ENCODE measurements at places on chromosomes 5 and 9.

DNA sequence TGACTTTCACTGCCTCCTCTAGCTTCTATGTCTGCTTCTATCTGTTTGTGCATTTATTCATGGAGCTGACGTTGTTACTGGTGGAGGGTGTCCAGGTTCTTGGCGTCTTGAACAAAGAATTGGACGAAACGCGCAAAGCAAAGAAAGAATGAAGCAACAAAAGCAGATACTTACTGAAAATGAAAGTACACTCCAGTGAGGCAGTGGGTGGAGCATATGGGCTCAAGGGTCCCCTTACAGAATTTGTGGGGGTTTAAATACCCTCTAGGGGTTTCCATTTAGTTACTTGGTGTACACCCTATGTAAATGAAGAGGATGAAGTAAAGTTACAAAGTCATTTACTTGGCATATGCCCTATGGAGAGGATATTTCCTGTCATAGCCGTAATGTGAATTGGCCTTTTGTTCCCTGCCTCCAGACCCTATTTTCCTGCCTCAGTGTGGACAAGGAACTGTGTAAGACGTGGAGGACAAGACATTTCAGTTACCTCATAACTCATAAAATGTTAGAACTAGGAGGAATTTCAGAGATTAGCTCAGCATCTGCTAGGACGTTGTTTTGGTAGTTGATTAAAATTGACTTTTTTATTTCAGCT is 3.1 kb downstream of the POLR3G start:
- no peak for DNase-seq

DNA sequence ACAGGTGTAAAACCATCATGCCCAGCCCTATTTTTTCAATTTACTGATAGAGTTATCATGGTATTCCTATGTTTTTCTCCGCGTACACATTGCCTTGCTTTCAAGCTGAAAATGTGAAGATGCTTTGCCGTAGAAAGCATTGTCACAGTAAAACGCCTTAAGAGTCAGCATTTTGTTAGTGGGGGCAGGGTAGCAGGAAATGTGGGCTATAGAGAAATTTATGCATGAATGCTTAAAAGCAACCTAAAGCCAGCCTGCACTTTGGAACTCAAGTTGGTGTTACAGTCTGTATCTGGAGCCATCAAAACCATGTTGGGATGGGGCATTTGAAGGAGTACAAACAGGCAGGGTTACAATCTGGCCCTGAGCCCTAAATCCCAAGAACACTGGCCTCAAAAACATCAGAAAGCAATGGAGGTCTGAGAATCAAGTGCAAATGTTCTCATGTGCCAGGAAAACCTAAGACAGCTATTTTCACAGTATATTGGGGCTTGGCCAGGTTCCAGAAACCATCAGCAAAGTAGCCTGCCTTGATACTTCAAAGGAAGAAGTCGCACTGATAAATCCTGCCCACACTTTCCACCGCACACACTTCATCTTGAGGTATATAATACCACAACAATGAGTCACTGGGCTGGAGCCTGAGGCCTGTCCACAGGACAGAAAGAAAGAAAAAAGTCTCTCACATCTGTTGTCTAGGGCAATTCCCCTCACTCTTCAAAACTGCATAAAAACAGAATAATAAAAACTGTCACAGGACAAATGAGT is 313.8 kb downstream of the ENC1 start:
- peak; percentile 43 for DNase-seq

GRCh38 chr5:167999182-167999581 is 292.3 kb upstream of the WWC1 start:
- no peak for DNase-seq

DNA sequence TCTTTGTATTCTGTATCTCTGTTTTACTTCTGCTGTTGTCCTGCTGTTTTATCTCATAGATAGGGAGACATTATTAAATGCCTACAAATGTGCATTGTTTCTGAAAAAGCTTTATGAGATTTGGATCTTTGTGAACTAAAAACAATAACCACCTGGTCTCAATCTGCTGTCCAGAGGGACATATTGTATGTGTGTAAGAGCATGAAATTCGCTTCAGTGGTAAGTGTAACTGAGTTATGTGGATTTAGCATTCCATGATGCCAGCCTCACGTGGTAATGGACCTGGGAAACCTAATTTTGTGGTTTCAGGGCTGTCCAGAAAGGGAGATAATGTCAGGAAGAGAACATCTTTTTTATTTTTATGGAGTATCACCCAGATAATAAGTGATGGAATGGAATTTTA is 119.3 kb downstream of the GDNF start:
- DNase-seq = no peak

DNA sequence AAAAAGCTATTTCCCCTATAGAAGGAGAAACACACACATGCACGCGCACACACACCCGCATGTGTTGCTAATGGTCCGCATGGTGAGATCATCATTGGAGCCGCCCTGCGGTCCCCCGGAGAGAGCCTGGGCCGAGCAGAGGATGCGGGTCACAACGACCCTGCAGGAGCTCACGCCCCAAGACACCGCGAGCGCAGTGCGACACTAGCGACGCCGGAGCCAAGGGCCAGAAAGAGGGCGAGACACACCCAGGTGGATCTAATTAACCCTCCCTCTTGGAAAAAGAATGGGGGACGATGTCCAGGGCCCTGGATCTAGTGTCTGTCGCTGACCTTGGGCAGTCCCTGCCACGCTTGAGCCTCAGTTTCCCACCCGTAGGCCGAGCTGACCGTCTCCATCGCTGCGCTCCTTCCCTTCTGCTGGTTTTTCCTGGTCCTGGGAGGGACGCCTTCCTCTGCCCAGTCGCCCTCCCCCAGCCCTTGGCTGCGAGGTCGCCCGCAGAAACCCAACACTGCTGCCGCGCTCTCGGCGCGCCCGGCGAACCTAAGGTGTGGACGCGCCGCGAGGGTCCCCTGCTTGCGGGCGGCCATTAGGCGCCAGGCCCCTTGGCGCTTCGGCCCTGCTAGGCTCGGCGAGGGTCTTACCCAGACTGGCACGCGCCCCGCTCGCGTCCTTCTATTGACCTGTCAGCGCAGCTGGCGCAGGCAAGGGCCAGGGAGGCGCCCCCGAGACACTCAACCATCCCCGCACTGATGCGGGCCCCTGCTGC is 47.5 kb upstream of the RNF20 start:
- no peak for DNase-seq

DNA sequence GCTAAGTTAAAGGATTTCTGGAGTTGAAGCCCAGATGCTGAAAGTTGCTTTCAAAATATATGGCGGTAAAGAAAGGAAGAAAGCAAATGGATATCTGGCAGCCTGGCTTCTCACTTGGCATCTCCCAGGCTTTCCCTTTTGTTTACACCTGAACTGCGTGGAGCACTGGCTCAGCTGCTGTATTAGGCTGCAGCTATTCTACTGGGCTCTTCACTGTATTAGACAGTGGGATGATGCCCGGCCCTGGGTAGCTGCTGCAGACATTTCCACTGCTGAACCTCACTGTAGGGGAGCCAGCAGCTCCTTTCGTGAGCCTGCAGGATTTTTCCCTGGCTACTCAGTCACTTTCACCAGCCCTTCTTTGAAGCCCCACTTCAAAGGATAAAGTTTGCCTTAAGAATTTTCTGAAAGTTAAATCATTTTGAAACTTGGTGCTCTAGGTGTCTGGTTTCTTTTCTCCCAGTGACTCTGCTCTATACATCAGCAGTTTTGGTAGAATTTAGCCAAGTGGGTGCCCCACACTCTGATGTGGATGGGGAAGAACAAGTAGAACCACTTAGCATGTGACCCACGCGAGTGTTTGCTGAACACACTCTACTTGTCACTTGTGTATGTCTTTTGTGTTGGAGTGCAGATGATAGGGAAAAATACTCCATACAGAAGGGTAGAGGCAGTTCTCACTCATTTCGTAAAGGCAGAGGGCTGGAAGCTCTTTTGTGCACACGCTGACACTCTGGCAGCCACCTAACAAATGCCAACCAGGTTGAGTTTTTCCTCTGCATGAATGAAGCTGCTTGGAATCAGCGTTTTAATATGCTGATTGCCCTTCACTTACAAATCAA is 49.9 kb downstream of the C9orf152 start:
- DNase-seq = no peak

GRCh38 chr9:113151696-113152630 is 1.2 kb downstream of the SLC31A2 start:
- DNase-seq = no peak

DNA sequence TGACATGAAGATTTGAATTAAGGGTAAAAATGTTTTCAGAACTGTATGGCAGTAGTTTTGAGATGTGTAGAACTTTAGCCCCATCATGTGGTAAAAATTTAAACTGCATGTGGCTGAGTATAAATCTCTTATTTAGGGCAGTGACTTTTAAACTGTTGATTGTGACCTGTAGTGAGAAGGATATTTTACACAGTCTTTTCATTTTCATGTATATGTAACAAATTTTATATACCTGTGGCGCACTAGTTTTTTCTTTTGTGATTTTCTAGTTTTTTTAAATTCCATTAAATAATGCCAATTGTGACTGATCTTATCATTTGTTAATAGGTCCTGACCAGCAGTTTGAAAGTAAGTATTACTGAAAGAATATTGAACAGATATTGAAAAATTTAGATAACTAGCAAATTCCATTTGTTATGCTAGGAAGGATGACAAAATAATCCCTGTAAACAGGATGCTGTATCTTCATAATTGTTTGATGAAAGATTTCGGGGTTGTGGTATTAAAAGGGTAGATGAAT is 47.2 kb downstream of the GPBP1 start:
- peak; percentile 53 for DNase-seq

DNA sequence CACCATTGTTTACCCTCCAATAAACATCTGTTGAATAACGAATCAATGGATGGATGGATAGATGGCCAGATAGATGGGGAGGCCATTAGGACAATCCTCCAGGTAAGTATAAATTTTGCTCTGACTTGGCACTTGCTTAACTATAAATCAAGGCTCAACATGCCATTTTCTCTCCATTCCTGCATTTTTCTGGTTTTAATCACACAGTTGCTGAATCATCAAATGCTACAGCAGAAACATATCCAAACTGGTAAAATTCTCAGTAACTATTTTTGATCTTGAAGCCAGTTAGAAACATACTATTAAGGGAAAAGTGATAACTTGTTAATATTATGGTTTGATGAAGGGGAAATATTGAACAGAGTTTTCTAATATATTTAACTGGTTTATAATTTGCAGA is 71.5 kb upstream of the MTAP start:
- DNase-seq = no peak

- DNase-seq = no peak
These were observed 91.5 kb downstream of the MAMDC2 start for GRCh38 chr9:70135176-70135575.

DNA sequence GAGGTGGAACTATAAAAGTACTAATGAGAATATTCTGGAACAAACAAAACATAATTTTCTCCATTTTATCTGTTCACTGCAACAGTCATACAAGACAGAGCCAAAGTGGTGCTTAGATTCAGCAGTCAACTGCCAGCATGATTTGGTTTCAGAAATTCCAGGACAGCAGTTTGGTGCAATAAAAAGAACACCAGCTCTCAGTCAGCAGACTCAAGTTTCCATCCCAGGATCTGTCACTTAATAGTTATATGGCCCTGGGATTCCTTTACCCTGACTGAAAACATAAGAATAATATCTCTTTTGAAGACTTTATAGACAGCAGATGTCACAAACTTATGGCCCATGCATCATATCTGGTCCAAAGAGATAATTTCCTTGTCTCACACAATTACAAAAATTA is 92.8 kb upstream of the RASEF start:
- DNase-seq = no peak

GRCh38 chr5:148492351-148492750 is 108.6 kb downstream of the FBXO38 start:
- no peak for DNase-seq

DNA sequence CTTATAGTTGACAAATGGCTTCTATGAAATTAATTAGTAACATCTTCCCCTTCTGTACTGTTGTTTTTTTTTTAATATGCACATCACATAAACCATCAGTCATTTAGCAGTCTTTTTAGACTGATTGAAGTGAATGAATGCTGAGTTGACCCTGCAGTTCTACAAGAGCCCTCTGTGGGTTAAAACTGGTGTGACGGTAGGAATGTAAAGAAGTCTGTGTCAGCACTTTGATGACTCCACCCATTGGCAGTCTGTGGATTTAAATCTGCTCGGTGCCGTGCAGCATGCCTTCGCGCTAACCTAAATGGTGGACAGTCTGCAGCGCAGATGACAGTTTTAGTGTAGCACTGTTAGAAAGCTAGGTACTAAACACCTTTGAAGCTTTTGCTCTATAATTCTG is 3.1 kb downstream of the GTF3C4 start:
- DNase-seq = no peak

- no peak for DNase-seq
These were observed 146.4 kb downstream of the GADD45G start for GRCh38 chr9:89751079-89751825.

GRCh38 chr5:137389042-137389441 is 110.1 kb downstream of the SPOCK1 start:
- no peak for DNase-seq

- no peak for DNase-seq
These were observed 25.9 kb upstream of the MSANTD3 start for GRCh38 chr9:100401042-100401441.

DNA sequence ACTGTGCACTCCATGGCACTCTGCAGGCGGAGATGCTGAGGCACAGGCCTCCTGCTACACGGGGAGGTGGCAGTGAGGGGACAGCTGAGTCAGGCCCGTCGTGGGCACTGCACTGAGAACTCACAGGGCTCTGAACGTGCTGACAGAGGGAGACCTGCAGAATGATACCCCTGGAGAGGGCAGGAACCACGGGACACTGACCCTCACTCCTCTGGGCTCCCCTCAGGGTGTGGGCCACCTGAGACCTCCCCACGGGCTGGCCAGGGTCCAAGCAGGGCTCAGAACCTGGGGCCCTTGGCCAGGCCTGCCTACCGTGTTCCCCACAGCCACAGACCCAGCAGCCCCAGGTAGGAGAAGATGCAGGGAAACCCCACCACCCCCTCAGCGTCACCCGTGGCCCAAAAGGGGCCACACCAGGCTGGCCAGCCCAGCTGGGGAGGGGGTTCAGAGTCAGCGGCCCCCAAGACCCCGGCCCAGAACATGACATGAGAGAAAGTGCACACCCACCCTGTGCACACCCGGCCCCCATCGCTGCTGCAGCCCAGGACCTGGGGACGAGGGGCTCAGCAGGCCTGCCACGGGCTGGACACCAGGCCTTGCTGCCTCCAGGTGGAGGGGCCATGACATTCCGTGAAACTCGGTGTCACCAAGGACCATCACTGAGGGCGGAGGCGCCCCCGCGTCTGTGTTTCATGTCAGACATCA is 30.9 kb downstream of the GLT6D1 start:
- no peak for DNase-seq
